ENCODE measurements at places on chromosomes 4 and X.
A peak's percentile ranks its signal among the peaks of the same experiment; 100 is the strongest.

DNA sequence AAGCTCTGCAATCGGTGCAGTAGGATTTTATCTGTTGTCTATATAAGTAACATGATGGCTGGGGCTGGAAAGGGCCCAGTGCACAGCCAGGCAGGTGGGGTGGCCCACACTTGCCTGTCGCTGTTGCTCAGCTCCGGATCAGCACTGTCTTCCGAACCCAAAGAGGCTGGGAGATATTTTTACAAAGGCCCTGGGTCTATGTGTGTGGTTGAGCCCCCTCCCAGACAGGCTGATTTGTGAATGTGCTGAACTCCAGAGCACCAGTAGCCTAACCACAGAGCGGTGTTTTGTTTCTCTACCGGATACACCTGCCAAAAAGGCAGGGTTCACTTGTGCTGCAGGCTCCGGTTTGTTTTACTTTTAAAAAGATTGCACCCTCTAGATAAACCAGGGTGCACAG is 33.5 kb upstream of the CHRNA9 start:
- no peak for DNase-seq

- DNase-seq: no peak
Measured at GRCh38 chrX:78130396-78130795, 9.1 kb downstream of the TAF9B start.

DNA sequence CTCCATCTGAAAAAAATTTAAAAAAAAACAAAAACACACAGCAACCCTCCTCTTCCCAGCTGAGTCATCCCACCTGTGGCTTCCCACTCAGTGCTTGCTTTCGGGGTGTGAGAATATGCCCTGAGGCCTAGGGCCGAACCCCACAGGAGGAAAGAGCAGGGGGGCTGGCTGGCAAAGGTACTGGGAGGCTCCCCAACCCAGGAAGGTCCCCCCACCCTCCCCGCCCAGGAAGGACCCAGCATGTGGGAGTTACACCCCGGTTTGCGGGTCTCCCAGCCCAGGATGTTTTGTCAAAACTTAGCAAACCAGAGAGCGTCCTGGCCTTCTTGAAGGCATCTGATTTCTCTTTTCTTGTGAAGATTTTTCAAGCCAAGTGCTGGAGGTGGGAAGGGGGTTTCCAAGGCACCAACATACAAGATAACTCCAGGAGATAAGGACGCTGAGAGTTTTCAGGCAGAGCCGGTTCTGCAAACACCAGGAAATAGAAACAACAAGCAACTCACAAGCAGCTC is 25.7 kb upstream of the CSF2RA start:
- no peak for DNase-seq

GRCh38 chr4:122603156-122603574 is 17.7 kb downstream of the IL21 start:
- DNase-seq: no peak

- no peak for DNase-seq
Measured at GRCh38 chrX:1421433-1422134, 29.7 kb upstream of the SLC25A6 start.

- no peak for DNase-seq
Measured at GRCh38 chr4:127782275-127783025, at the start of gene HSPA4L. Gene HSPA4L, plus strand, starts transcription at chr4:127782322. Its CDS starts 229 bp downstream, at chr4:127782551.

GRCh38 chrX:139828033-139828432 is 104.8 kb downstream of the ATP11C start:
- DNase-seq: no peak

GRCh38 chr4:23966725-23967124 is 76.9 kb upstream of the PPARGC1A start:
- no peak for DNase-seq

- DNase-seq: no peak
Measured at GRCh38 chr4:98508248-98508647, 150.2 kb downstream of the TSPAN5 start.

DNA sequence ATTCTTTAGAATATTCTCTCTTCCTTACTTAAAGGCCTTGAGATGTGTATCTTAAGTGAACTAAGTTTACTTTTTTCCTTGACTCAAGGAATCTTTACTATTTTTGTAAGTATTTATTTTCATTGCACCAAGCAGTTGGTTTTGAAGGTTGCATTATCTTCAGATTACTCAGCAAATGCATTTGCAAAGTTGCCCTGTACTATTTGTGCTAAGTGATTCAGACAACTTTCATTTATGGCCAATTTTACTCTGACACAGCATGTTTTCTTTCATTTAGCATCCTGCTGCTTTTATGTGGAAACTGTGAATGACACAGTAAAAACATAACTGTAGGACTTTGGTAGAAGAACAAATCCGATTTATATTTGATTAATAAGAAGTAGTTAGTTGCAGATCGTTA is 191.0 kb downstream of the CCSER1 start:
- DNase-seq: peak; percentile 65

DNA sequence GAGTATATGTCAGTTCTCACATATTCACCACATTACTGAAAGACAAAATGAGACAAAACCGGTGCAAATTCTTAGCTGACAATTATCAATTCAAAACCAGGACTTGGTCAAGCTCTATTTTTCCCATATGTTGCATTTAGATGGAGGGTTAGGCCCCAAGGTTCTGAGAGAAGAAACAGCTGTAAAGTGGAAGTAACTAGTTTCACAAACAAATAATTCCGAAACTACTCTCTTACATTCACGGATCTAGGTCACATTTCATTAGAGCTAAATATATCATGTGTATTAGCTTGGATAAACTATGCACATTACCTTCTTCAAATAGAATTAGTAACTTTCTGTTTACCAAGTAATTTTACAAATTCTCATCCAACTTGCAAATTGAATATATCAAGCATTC is 3.7 kb upstream of the GABRA2 start:
- no peak for DNase-seq

- DNase-seq: peak; percentile 10
Measured at GRCh38 chr4:135354876-135355275, 1153.3 kb upstream of the PABPC4L start.

GRCh38 chr4:47930971-47931804 is 16.8 kb upstream of the NFXL1 start:
- DNase-seq: peak; percentile 86

DNA sequence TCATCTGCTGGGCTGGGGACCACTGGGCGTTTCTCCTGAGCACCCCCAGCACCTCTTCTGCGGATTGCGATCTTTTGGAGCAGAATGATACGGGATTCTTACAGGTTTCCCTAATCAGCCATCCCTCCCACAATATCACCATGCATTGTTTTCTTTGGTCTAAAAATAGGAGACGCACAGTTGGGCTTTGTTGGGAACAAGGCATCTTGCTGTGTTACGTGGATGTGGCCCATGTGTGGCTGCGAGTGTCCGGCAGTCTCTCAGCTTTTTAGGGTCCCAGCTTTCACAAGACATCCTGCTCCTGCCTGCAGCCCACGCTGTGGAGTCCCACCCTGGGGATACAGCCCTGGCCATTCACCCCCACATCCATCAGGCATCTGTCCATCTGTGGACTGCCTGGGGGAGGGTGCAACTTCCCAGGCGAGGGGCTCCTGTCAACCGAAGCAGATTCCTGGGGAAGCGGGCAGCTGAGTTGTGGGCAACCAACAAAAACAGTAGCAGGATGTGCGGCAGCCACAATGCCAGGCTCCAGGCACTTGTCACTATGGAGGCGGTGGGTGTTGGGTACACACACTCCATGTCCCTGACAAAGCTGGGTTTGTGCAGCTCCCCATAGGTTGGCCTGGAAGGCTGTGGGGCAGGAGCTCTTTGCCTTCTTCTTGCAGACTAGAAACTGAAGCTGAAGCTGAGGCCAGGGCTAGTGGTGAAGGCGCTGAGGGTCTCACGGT is 185.5 kb upstream of the PSAPL1 start:
- DNase-seq: no peak

GRCh38 chr4:185657699-185658098 is 122.4 kb upstream of the PDLIM3 start:
- DNase-seq: no peak

DNA sequence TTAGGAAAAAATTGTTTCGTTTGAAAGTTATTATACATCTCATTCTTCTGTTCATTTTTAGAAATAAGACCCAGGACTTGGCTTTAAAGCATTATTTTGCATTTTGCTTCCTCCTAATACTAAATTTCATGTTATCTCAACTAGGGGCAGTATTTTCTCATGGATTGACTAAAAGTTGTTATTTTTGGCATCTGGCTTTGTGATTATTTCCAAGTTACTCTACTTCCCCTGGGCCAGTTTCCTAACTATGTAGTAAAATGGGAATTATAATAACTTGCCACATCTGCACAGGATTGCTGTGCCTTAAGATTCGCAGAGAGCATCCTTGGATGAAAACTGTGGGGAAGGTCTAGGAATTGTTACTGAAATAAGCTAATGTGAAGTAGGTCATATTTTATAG is 3.0 kb downstream of the RBPJ start:
- DNase-seq: no peak

DNA sequence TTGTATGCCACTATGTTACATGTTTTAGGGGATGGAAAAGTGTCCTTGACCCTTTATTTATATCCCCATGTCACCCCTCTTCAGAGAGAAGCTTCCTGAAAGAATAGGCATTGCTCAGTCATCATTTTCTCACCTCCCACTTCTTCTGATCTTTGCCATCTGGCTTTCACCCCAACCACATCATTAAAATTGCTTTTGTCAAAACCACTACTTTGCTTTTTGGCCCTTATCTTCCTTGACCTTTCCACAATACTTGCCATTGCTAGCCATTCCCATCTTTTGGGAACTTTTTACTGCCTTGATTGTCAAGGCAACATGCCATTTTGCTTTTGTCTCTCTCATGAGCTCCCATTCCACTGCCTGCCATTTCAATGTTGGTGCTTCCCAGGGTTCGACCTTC is 14.9 kb upstream of the FAM9B start:
- no peak for DNase-seq

DNA sequence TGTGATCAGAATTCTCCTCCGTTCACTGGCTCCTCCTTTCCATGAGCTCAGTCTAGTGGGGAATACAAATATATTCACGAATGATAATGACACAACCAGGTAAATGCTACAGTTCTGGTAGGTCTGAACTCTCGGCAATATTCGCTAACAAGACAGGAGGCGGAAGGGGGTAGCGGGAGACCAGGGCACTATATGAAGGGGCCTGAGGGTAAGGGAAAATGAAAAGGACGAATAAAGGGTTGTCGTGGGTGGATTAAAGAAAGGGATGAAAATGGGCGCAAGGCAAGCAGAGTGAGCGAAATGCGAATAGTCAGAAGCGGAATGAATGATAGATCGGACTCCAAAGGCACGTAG is 743 bp downstream of the NKAP start:
- DNase-seq: no peak

GRCh38 chr4:168367065-168367464 is 48.5 kb upstream of the DDX60 start:
- no peak for DNase-seq

- DNase-seq: no peak
Measured at GRCh38 chr4:101792056-101792590, 1.6 kb downstream of the BANK1 start.

GRCh38 chrX:81367291-81367690 is 165.4 kb downstream of the SH3BGRL start:
- no peak for DNase-seq

GRCh38 chr4:73335679-73336078 is 68.4 kb upstream of the ALB start:
- DNase-seq: no peak

GRCh38 chr4:184787766-184788503 is 37.8 kb downstream of the ACSL1 start:
- no peak for DNase-seq

DNA sequence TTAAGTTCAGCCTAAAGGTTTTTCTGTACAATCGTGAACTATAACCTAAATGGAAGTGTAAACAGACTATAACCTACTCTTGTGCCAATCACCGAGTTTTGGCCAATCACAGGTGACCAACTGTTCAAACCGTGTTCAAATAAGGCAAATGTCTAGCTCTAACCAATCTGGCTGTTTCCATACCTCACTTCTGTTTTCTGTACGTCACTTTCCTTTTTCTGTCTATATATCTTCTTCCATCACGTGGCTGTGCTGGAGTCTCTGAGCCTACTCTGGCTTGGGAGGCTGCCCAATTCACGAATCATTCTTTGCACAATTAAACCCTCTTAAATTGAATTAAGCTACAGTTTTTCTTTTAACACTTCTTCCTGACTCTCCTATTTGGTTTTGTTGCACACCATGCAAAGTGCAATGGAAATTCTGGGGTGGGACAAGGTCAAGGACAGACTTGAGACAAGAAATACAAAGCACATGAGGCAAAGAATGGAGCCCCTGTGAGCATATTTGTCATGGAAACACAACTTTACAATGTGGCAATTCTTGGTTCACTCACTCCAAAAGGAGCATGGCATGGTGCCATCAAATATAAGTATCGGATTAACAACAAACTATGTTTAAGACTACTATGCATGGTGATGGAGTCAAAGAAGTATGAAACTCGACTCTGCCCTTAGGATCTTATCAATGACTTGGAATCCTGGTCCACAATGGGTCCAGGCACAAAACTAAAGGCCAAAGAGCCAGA is 115.7 kb upstream of the FAM9B start:
- no peak for DNase-seq

- no peak for DNase-seq
Measured at GRCh38 chr4:128283071-128283470, 4.5 kb downstream of the PGRMC2 start.

GRCh38 chr4:144338834-144339233 is 198.3 kb upstream of the GYPA start:
- DNase-seq: no peak

DNA sequence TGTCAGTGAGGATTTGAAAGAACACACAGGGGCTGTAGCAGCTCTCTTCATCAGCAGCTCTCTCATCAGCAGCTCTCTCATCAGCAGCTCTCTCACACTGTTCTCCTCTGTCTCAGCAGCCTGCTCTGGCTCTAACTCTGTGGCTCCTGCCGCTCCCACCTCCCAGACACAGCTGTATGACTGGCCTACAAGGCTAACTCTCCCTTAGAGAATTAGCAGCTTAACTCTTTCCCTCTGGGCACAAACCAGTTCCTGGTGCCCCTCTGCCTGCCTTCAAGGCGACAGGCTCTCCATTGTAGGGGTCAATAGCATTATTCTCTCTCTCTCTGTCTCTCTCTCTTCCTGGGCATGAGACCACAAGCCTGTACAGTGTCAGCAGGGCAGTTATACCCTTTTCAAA is 385.6 kb upstream of the PCDH10 start:
- no peak for DNase-seq

- no peak for DNase-seq
Measured at GRCh38 chr4:151854731-151855130, 93.9 kb upstream of the GATB start.

DNA sequence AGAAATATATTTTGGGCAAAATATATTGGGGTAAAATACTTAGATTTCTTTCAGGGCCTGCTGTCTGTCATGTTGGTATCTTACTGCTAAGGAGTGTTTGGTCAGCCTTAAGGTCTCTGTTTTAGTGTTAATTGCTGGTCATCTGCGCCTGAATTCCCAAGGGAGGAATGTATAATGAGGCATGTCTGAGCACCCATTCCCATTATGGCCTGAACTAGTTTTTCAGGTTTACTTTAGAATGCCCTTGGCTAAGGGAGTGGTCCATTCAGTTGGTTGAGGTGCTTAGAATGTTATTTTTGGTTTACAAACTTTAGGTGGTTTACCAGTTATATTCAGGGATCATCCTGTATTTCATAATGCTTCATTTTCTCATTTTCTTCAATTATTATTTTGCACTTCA is 125.9 kb downstream of the CFAP299 start:
- DNase-seq: no peak

- DNase-seq: no peak
Measured at GRCh38 chrX:155134255-155134654, 62.9 kb downstream of the BRCC3 start.
